ENCODE measurements at places on chromosomes 1 and 21.

- no peak for DNase-seq
These were observed at the start of gene CSMD2 for GRCh38 chr1:34164771-34165391. TSS of gene CSMD2 (minus strand) at chr1:34165230. CDS start at chr1:34165097, 133 bp downstream.

- DNase-seq: peak; percentile 66
These were observed 5.7 kb upstream of the ZNF683 start for GRCh38 chr1:26378088-26378878.

GRCh38 chr1:70247768-70248167, 26.6 kb downstream of the SRSF11 start:
- DNase-seq: no peak

GRCh38 chr1:212651977-212652376, 43.4 kb downstream of the ATF3 start:
- DNase-seq: no peak

DNA sequence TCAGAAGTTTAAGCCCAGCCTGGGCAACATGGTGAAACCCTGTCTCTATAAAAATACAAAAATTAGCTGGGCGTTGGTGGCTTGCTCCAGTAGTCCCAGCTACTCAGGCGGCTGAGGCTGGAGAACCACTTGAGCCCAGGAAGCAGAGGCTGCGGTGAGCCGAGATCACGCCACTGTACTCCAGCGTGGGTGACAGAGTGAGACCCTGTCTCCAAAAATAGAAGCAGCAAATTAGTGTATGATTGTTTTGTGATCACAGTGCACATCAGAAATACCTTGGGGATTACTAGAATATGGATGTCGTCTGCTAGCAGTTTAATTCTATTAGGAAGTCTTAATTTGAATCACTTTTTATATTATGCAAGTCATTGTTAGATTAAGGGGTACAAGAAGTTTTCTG, 59.0 kb downstream of the ZBTB17 start:
- DNase-seq: no peak

DNA sequence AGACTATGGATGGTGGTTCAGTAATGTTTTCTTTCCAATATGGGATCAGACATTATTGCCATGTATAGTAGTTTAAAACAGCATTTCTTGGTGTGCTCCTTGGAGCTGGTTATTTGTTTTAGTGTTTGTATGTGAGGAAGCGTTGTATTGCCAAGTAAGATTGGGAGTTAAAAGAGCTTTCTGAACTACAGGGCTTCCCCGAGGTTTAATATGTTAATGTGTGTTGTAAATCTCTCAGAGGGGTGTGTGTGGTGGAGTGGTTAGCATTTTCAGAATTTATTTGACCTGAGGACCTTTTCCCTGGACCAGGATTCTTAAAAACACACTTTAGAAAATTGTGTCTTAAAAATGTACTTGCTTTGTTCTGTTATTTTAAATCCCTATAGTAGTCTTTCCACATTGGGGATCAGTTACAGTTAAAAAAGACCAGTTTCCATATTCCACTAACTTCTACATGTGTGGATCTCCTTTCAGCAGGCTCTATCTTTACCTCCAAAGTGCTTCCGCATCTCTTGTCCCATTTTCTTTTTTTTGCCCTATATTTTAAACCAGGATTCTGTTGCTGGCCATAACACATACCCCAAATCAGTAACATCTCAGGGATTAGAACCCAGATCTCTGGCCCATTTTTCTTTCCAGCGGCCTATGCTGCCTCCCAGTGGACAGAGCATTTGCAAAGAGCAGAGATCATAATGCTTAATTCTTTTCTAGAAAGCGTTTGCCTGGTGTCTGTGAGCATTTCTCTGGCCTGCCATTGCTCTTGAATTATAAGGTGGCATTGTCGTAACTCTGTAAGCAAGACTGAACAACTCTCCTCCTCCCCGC, 58.6 kb downstream of the PBX1 start:
- no peak for DNase-seq

DNA sequence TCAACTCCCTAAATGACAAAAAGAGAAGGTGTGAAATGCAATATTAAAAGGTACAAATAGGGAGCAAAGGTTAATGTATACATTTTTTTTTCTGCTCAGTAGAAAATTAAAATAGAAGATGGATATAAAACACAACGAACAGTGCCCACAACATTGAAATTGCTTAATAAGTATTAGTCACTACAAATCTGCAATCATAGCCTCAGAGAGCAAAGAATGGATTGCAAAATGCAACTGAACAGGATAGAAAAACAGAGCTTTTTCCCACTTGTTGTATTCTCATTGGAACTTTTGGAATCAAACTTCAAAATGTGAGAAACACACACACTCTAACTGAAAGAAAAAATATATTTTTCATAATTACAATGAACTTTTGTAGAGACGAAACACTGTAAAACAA, 552.2 kb upstream of the NCAM2 start:
- no peak for DNase-seq

DNA sequence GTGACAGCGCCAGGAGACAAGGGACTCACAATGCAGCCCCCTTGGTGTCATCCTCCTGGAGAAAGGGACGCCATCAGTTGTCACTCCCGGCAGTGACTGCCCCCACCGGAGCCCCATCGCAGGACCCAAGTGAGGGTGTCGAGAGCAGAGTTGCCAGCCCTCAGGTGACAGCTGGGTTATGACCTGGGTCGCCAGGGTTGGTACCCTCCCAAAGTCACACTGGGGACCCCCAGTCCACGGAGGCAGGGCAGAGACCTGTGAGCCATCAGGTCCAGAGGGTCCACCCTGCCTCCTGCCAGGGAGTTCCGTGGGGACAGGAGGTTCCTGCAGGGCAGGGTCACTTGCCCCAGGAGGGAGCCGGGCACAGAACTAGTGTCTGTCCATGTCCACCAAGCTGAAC, 78.2 kb upstream of the IFFO2 start:
- no peak for DNase-seq

DNA sequence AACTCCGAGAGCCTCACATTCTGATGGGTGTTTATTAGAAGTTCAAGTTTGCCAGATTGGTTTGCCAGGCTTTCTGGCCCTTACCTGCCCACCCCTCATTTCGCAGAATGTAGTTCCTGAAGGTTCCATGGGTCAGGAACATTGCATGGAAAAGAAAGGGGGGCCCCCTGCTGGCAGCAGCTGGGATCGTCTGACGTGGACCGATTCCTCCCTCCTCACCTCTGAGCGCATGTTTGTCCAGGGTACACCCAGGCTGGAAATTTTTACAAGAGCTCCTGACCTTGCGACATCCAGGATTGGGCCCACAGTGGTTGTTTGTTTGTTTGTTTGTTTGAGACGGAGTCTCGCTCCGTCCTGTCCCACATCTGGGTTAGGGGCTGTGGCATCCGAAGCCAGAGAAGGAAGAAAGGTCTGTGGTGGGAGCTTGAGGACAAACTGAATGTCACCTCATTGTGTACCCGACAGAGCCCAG, 126.0 kb upstream of the TMEM51 start:
- peak; percentile 11 for DNase-seq

- peak; percentile 66 for DNase-seq
These were observed 519 bp downstream of the ZNF496 start for GRCh38 chr1:247331172-247331524.

DNA sequence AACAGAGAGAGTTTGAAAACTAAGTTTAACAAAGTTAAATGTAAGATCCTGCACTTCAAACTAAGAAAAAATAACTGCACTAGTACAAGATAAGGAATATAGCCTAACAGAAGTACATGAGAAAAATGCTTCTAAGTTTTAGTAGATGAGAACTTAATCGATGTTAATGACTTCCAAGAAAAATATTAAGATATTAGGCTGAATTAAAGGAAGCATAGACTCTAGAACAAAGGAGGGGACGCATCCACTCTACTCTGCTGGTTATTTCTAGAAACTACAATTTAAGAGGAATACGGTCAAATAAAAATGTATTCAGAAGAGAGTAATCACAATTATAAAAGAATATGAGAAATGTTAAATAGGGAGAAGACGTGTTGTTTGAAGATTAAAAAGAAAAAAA, 46.3 kb upstream of the SLC16A1 start:
- DNase-seq: no peak

DNA sequence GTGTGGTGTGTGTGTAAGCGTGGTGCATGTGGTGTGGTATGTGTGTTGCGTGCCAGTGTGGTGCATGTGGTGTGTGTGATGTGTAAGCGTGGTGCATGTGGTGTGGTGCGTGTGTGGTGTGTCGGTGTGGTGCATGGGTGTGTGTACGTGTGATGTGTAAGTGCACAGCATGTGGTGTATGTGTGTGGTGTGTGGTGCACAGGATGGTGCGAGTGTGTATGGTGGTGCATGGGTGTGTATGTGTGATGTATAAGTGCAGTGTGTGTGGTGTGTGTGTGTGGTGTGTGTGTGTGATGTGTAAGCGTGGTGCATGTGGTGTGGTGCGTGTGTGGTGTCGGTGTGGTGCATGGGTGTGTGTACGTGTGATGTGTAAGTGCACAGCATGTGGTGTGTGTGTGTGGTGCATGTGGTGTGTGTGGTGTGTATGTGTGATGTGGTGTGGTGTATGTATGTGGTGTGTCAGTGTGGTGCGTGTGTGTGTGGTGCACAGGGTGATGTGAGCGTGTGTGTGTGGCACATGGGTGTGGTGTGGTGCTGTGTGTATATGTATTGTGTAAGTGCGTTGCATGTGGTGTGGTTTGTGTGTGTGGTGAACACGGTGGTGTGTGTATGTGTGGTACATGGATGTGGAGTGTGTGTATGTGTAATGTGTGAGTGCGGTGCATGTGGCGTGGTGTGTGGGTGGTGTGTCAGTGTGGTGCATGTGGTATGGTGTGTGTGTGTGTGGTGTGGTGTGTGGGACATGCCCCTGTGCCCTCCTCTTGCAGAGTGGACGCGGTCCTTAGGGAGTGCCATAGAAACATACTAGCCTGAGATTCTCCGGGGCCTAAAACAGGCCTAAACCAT, 1.1 kb upstream of the C2CD2 start:
- no peak for DNase-seq

DNA sequence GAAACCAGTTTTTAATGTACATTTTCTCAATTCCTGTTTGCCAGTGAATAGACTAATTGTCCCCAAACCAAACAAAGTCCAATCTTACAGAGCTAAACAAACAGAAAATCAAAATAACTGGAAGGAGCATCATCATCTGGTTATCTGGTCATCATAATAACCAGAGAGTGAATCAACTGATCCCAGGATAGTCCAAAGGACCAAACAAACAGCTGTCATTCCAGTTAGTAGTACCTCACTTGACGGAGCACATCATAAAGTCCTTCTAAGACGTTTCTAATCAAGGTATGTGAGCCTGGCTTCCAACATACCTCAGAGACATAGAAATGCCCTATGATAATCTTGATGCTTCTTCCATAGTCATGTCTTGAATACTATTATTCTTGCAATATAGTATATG, 240.5 kb downstream of the LTN1 start:
- no peak for DNase-seq

GRCh38 chr1:118504221-118504644, 319.2 kb upstream of the SPAG17 start:
- no peak for DNase-seq

GRCh38 chr1:28267633-28268032, 8.3 kb downstream of the SESN2 start:
- no peak for DNase-seq

- no peak for DNase-seq
These were observed 11.6 kb upstream of the CTRC start for GRCh38 chr1:15426492-15427279.

GRCh38 chr1:21625390-21626190, 43.6 kb downstream of the RAP1GAP start:
- DNase-seq: no peak

DNA sequence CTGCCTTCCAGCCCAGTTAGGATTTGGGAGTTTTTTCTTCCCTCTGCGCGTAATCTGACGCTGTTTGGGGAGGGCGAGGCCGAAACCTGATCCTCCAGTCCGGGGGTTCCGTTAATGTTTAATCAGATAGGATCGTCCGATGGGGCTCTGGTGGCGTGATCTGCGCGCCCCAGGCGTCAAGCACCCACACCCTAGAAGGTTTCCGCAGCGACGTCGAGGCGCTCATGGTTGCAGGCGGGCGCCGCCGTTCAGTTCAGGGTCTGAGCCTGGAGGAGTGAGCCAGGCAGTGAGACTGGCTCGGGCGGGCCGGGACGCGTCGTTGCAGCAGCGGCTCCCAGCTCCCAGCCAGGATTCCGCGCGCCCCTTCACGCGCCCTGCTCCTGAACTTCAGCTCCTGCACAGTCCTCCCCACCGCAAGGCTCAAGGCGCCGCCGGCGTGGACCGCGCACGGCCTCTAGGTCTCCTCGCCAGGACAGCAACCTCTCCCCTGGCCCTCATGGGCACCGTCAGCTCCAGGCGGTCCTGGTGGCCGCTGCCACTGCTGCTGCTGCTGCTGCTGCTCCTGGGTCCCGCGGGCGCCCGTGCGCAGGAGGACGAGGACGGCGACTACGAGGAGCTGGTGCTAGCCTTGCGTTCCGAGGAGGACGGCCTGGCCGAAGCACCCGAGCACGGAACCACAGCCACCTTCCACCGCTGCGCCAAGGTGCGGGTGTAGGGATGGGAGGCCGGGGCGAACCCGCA, at the start of gene PCSK9:
PCSK9 (plus strand) TSS at position 207 of the 741 bp plus-strand sequence; CDS start at position 497, 290 bp downstream.
- DNase-seq: no peak

DNA sequence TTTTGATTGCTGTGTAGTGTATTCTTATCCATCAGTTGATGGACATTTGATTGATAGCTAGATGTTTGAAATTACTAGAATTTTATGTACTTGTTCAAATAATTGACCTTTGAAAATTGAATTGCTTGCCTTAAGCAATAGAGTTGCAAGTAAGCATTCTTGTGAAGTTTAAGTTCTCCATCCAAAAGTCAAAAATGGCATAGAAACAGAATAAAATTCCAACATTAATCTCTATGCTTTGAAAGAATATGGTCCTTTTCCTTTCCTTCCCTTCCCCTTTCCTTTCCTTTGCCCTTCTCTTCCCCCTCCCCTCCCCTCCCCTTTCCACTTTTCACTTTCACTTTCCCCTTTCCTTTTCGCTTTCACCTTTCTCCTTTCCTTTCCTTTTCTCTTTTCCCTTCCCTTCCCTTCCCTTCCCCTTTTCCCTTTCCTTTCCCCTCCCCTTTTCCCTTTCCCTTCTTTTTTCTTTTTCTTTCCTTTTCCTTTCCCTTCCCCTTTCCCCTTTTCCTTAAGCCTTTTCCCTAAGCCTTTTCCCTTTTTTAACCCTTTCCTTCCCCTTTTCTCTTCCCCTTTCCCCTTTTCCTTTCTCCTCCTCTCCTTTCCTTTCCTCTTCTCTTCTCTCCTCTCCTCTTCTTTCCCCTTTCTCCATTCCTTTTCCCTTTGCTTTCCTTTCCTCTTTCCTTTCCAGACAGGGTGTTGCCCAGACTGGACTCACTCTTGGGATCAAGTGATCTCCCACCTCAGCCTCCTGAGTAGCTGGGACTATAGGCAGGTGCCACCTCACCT, 67.4 kb downstream of the SASS6 start:
- no peak for DNase-seq

All from activated T-cell treated with anti-CD3 and anti-CD28 coated beads for 24 hours (primary cell).